GM19239 (cell line): ENCODE measurements at places on chromosomes 5 and 9.

GRCh38 chr5:61670941-61671340 lies 338.9 kb downstream of the ZSWIM6 start:
- no peak for DNase-seq

DNA sequence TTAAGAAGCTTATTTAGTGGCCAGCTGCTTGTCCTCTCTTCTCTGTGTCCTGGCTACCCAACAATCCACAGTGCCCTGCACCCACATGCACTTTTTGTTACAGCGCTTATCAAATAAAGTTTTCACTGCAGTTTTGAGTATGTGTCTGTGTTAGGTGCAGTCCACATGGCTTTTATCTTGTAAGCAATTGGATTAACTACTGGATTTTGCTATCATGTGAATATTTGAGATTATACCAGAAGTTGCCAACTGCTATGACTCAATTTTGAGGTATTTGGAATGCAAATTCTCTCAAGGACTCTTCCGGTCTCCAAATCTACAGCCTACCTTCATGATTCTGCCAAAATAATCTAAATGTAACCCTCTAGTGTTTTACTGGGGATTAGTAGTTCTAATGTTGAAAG lies 690.2 kb downstream of the NR2F1-AS1 start:
- DNase-seq: no peak

DNA sequence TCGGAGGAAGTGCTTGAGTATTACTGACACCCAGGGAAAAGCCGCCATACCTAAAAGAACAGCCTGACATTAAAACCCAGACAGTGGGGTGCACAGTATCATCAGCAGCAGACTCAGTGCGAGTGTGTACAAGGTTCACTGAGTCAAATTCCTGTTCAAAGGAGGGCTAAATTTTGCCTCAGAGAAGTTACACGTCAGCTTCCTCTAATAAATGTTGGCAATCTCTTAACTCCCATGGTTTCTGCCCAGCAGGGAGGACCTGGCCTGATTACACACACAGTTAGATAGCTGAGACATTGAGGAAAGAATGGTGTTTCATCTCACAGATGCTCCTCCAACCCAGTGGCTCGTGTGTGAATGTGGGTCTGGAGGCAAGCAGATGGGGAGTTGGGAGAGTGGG lies 38.2 kb downstream of the NIPSNAP3B start:
- no peak for DNase-seq

DNA sequence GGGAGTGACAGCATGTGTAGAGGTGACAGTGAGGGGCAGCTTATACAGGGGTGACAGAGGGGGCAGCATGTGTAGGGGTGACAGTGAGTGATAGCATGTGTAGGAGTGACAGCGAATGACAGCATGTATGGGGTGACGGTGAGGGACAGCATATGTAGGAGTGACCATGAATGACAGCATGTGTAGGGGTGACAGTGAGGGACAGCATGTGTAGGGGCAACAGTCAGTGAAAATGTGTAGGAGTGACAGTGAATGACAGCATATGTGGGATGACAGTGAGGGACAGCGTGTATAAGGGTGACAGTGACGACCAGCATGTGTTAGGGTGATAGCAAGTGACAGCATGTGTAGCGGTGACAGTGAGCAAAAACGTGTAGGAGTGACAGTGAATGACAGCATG lies 9.4 kb upstream of the GAPT start:
- no peak for DNase-seq

- DNase-seq: no peak
These were observed 144.9 kb downstream of the NR2F1-AS1 start for GRCh38 chr5:93436083-93436482.

GRCh38 chr5:14022971-14023370 lies 78.5 kb upstream of the DNAH5 start:
- no peak for DNase-seq

GRCh38 chr9:114720086-114720676 lies 38.2 kb upstream of the TEX48 start:
- DNase-seq: no peak

DNA sequence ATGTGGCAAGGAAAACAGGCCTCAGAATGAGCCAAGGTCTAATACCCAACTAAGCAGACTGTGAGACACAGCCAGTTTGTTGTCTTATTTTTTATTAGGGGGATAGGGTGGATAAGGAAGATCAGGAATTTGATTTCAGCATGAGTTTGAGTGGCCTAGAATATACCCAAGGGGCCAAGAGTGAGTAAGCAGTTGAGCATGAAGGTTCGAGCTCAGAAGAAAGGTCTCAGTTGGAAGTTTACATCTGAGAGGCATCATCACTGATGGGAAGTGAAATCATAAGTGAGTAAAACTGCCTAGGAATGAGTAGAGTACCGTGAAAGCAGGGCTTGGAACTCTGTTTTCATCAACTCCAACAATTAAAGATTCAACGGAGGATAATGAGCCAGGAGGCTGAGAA lies 12.6 kb downstream of the PSMD5 start:
- no peak for DNase-seq

DNA sequence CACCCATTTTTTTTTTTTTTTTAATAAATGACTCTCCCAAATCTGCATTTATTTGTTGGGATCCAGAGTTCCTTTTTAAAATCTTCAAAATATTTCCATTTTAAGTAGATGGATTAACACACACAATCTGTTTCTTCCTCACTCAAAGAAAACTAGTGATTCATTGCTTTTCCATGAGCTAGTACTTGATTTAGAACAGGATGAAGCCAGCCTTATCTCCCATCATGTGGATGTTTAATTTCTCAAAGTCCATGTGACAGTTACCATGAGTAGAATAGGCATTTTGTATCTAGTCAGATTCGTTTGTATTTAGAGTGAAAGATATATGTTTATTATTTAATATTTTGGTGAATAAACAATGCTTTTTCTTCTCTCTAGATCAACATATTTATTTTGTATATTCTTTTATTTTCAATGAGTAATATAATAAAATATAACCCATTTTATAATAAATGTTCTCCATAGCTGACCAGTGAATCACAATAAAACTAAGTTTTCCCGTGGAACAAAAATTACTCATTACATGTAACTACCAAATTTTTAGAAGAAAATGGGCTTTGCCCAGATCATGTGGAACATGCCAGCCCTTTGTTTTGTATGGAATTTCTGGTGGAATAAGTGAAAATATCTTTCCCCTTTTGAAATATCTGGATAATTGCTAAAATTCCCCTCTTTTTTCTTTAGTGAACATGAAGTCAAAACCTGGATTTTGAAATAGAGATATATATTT lies 54.9 kb upstream of the RPS23 start:
- DNase-seq: no peak

GRCh38 chr5:64923151-64923685 lies 154.5 kb downstream of the CWC27 start:
- DNase-seq: no peak

DNA sequence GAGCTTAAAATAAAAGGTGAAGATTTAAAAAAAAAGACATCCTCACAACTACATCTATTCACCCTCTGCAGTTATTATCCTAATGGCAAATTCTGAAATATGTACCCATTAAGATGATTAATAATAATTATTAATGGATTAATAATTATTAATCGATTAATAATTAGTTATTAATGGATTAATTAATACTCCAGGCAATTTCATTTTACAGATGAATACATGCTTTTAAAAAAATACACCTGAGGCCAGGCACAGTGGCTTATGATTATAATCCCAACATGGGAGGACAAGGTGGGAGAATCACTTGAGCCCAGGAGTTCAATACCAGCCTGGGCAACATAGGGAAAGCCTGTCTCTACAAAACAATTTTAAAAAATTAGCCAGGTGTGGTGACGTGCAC lies 182.4 kb downstream of the ARRDC3 start:
- no peak for DNase-seq

GRCh38 chr9:35675204-35675603 lies 1.5 kb downstream of the CA9 start:
- no peak for DNase-seq

DNA sequence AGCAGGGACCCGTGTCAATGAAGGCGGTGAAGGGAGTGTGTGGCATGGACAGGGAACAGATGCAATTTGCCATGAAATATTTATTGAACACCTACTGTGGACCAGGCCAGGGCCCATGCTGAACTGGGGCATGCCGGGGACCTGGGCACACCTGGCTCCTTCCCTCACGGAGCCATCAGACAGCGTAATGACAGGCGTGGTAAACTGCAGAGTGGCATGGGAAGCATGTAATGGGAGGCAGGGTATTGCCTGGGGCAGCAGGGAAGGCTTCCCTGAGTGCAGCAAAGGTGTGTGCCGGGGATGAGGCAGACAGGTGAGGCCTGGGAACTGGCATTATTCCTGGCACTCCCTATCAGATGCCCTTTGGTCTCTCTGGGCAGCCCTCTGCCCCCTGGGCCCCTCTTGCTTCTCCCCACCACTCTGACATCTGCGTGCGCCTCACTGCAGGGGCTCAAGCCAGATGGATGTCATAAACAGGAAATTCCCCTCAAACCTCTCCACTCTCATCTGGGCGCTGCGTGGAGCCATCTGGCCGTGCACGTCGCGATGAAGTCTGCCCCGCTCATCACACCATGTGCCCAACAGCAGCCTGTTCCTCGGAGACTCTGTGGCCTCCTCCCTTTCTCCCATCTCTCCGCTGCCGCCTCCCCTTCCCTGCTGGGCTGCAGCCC lies 67.6 kb downstream of the HMCN2 start:
- DNase-seq: no peak

GRCh38 chr9:31799953-31800609 lies 584.4 kb upstream of the ACO1 start:
- no peak for DNase-seq

DNA sequence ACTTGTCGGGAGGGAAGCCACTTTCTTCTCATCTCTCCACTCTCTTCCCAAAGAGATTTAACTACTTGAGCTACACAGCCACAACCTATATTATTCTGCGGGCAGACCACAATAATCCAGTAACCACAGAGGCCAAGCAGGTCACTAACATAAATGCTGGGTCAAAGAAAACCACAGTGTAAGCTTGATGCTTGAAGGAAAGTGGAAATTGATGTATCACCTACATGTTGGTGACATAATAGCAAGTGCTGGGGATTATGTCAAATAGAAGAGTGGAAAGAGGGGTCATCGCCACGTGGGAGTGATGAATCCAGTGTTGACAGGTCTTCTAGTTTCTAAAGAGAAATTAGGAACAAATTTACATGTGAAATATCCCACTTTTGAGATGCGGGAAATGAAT lies 40.9 kb downstream of the RFK start:
- DNase-seq: no peak

DNA sequence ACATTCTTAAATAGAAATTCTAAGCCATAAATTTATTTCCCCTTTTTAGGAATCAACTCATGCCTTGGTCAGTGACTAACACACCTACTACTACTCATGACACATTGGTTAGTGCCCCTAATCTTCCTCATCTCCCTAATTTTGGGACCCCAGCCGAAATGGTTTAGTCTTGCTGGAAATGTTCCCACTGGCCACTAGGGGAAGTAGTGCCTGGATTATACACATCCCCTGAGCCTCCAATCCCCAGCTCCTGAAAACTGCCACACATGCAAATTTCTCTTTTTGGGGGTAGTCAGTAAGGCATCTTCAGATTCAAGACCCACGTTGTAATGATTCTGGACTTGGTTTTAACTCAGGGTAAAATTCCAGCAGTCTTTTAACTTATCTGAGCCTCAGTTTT lies 79.8 kb downstream of the HSD17B3 start:
- no peak for DNase-seq

GRCh38 chr5:18798058-18798457 lies 1163.8 kb downstream of the TAF11L14 start:
- DNase-seq: no peak

GRCh38 chr9:122370869-122371755 lies at the start of gene PTGS1:
PTGS1 (plus strand) TSS chr9:122371024; CDS start chr9:122371085, 61 bp downstream.
- DNase-seq: peak; percentile 57

- no peak for DNase-seq
These were observed 22.4 kb downstream of the ZDHHC11B start for GRCh38 chr5:761854-762710.

GRCh38 chr9:35254237-35254636 lies 92.4 kb downstream of the UNC13B start:
- DNase-seq: no peak

DNA sequence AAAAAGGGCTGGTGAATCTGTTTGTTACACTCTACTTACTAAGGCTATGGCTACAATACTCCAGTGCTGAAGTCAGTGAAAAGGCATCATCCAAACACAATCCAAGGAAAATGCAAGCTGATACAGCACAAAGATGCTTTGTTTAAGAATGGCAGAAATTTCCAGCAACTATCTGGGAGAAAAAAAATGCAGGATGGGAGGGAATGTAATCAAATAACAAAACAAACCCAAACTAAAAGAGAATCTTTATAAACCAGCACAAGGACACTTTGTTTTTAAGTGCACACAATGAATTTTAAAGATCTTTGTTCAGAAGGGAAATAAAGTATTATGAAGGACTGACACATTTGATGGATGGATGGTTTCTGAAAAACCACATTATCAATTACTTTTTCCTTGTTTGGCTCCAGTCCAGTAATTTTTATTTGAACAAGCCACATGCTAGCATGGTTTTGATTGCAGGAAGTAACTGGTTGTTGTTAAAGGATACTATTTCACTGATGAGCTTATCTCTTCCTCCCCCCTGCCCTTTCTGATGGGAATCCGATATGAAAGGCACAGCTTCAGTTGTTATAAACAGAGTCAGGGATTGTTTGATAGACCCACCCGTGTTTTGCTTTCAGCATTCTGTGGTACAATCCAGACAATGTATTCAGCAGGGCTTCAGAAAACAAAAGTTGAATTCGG lies 12.1 kb upstream of the TLE4 start:
- DNase-seq: no peak

DNA sequence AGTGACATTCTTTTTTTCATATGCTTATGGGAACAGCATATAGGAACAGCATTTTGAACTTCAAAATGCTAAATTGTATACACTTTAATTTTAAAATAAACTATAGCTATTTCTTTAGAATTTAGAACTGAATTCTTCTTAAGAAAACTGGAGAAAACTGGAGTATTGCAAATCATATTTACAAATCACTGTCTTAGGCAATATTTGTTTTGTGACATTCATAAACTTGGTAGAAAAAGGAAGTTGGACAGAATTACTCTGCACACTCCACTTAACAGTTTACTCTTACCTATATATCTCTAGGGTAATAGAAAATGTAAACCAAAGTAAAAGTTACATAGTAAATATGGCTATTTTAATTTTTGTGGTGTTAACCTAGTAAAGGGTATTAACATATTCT lies 3.1 kb downstream of the DMRTA1 start:
- DNase-seq: no peak

GRCh38 chr9:95481000-95481399 lies 35.8 kb downstream of the PTCH1 start:
- no peak for DNase-seq

GRCh38 chr5:156474251-156474650 lies 147.3 kb downstream of the SGCD start:
- DNase-seq: no peak

DNA sequence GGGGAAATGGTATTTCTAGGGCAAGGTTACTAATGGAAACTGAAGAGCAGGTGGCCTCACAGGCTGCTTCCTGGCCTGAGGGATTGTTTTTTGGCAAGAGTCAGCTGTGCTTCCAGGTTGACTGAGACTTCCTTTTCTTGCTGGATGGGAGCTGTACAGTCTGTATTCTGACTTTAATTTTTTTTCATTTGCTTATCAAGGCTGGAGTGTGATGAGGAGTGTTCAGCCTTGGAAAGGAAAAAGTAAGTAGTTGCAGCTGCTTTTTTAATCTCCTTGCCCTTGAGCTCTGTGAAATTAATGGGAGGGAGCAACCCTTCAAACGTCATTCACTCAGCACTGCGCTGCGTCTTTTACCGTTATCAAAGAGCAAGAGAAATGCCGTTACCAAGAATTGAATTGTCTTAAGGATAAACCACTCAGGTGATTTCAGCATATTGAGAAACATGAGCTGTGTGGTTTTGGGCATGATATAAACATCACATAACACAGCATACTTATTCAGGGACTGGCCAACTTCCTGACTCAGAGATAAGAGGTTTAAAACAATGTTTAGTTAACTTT lies 47.6 kb downstream of the AQP7 start:
- no peak for DNase-seq

- no peak for DNase-seq
These were observed 345.8 kb downstream of the PDE4D start for GRCh38 chr5:59547731-59548130.
